ENCODE measurements at places on chromosomes 6 and 20. TPM values are rescaled to one million over a fixed set of nuclear protein-coding genes. Genes with fewer than 3 reads are reported as not detected.

Gene DEF6
- polyA plus RNA-seq: 1.3 TPM

GRCh38 chr20:37955511-37955910 is 52.6 kb downstream of the VSTM2L start:
- H3K4me3 ChIP-seq: no peak overlapping the region
- no peak for DNase-seq
- peaks cover 31% of the 10 kb centered on the region for H3K27me3 ChIP-seq
- H3K27ac ChIP-seq: no peak overlapping the region
- H3K4me1 ChIP-seq: no peaks in the 10 kb centered on the region

- DNase-seq: peak; percentile 78
- peak overlapping the region; percentile 77 for H3K4me3 ChIP-seq
- no peak overlapping the region for H3K27ac ChIP-seq
- H3K36me3 ChIP-seq: no peaks in the 10 kb centered on the region
Observed at GRCh38 chr6:26576929-26577719, 19.6 kb upstream of the ABT1 start.

GRCh38 chr6:26124781-26125685 is 37.8 kb downstream of the HFE start:
- peak; percentile 53 for DNase-seq
- no peaks in the 10 kb centered on the region for H3K27me3 ChIP-seq
- peaks cover 22% of the 10 kb centered on the region for H3K4me1 ChIP-seq
- peak overlapping the region; percentile 99 for H3K4me3 ChIP-seq
- H3K36me3 ChIP-seq: peaks cover 19% of the 10 kb centered on the region

- no peaks in the 10 kb centered on the region for H3K27me3 ChIP-seq
- H3K4me1 ChIP-seq: no peaks in the 10 kb centered on the region
- no peaks in the 10 kb centered on the region for H3K36me3 ChIP-seq
- DNase-seq: peak; percentile 26
- H3K4me3 ChIP-seq: no peak overlapping the region
Observed at GRCh38 chr6:43376551-43376981, 7.1 kb upstream of the ZNF318 start.

DNA sequence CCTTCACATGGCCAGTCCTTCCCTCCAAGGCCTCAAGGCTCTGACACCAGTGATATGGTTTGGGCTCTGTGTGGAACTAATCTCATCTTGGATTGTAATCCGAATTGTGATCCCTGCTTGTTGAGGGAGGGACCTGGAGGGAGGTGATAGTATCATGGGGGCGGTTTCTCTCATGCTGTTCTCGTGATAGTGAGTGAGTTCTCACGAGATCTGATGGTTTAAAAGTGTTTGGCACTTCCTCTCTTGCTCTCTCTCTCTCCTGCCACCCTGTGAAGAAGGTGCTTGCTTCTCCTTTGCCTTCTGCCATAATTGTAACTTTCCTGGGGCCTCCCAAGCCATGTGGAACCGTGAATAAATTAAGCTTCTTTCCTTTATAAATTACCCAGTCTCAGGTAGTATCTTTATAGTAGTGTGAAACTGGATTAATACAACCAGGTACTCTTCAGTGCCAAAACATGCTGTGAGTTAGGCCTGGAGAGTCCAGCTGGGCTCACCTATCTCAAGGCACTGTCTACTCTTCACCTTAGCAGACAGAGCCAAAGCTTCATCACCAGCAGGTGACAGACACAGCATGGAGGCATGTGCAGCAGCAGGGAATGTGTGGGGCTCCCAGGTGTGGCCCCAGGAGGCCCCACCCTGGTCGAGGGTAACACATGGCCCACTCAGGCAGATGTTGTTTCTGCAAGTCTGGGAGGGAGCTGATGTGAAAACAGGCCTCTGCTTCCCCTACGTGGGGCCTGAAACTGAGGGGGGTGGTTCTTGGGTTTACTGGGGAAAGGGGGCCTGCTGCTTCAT is 97.5 kb upstream of the CDYL start:
- H3K36me3 ChIP-seq: no peaks in the 10 kb centered on the region
- H3K4me1 ChIP-seq: no peaks in the 10 kb centered on the region

DNA sequence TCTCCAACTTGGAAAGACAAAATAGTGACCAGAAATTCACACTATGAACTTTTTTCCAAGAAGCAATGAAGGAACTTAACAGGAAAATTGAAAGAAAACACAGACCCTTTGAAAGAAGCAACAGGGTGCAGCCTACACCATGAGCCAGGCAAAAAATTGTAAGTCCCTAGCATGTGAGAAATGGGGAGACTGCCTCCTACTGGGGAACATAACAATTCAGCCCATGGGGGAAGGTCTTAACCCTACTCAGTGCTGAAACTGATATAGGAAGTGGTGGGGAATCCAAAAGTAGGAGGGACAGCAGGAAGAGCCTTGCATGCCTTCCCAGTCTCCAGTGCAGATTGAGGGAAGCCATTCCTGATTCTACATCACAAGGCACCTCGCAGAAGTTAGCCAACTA is 235.1 kb upstream of the UFL1 start:
- H3K27me3 ChIP-seq: no peaks in the 10 kb centered on the region
- DNase-seq: no peak
- H3K36me3 ChIP-seq: no peaks in the 10 kb centered on the region
- no peak overlapping the region for H3K4me3 ChIP-seq
- H3K4me1 ChIP-seq: no peaks in the 10 kb centered on the region

Gene SLC17A9
- 23.2 TPM for polyA plus RNA-seq

DNA sequence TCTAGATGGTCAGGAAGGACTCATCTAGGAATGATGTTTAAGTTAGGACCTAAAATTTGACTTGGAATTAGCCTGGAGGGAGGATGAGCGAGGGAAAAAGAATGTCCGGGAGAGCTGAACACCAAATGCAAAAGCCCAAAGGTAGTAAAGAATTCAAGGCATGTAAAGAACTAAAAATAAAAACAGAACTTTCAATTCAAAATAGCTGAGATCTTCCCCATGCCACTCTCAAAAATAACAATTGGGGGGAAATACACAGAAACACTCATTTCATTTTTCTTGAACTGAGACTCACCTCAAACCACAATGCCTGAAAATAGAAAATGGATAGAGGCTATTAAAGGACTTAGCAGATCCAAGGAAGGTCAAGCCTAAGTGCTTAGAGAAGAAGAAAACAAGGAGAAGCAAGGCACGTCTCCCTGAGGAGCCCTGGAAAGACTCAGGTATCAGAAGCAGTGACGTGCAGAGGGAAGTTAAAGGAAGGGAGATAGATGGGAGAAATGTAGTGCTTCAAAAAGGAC is 10.4 kb downstream of the PXT1 start:
- peak overlapping the region; percentile 56 for H3K27ac ChIP-seq
- H3K4me3 ChIP-seq: peak overlapping the region; percentile 4
- no peaks in the 10 kb centered on the region for H3K27me3 ChIP-seq
- DNase-seq: peak; percentile 54
- no peaks in the 10 kb centered on the region for H3K36me3 ChIP-seq
- H3K4me1 ChIP-seq: peaks cover 57% of the 10 kb centered on the region

Gene F13A1
- polyA plus RNA-seq: not detected

- no peaks in the 10 kb centered on the region for H3K36me3 ChIP-seq
- no peaks in the 10 kb centered on the region for H3K27me3 ChIP-seq
- H3K4me1 ChIP-seq: peaks cover 8% of the 10 kb centered on the region
- no peak overlapping the region for H3K4me3 ChIP-seq
- no peak for DNase-seq
Observed at GRCh38 chr6:25341923-25342619, 62.9 kb downstream of the CARMIL1 start.

Gene COL19A1
- not detected for polyA plus RNA-seq

- H3K27ac ChIP-seq: no peak overlapping the region
- H3K4me1 ChIP-seq: peaks cover 9% of the 10 kb centered on the region
- H3K27me3 ChIP-seq: no peaks in the 10 kb centered on the region
- H3K36me3 ChIP-seq: no peaks in the 10 kb centered on the region
Observed at GRCh38 chr6:54598787-54599313, 247.7 kb upstream of the FAM83B start.

Gene KHDC1L
- polyA plus RNA-seq: not detected

GRCh38 chr6:5398530-5398929 is 137.2 kb downstream of the FARS2 start:
- no peaks in the 10 kb centered on the region for H3K27me3 ChIP-seq
- H3K36me3 ChIP-seq: no peaks in the 10 kb centered on the region
- H3K4me1 ChIP-seq: peaks cover 4% of the 10 kb centered on the region

DNA sequence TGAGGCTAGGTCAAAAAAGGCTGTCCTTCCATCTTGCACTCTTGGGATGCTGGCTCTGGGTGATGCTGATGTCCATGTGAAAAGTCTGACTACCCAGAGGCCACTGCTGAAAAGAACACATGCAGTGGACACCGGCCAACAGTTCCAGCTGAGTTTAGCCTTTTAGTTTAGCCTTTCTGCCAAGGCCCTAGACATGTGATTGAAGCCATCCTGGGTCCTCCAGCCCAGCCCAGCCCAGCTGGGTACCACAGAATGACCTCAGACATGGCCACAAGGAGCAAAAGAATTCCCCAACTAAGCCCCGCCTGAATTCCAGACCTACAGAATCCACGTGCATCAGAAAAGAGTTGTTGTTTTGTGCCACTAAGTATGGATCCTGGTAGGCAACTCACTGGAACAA is 17.4 kb downstream of the PIGT start:
- no peaks in the 10 kb centered on the region for H3K4me1 ChIP-seq
- no peaks in the 10 kb centered on the region for H3K27me3 ChIP-seq
- no peak overlapping the region for H3K27ac ChIP-seq
- DNase-seq: peak; percentile 56
- H3K4me3 ChIP-seq: no peak overlapping the region
- H3K36me3 ChIP-seq: no peaks in the 10 kb centered on the region

Gene NMBR
- polyA plus RNA-seq: not detected

DNA sequence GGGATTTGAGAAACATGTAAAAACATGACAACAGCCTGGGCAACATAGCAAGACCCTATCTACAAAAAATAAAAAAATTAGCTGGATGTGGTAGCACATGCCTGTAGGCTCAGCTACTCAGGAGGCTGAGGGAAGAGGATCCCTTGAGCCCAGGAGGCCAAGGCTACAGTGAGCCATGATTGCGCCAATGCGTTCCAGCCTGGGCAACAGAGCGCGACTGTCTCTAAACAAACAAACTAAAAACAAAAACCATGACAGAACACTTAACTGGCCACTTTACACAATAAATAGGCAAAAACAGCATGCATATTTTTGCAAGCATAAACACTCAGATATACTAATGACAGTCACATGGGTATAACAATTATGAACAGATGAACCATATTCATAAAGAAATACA is 60.0 kb downstream of the SYTL3 start:
- no peak overlapping the region for H3K27ac ChIP-seq
- H3K36me3 ChIP-seq: no peaks in the 10 kb centered on the region
- H3K4me1 ChIP-seq: peaks cover 12% of the 10 kb centered on the region
- DNase-seq: no peak

Data from GM23248 (cell line).